CD4-positive, alpha-beta T cell (primary cell): ENCODE measurements at places on chromosomes 6 and 20.

DNA sequence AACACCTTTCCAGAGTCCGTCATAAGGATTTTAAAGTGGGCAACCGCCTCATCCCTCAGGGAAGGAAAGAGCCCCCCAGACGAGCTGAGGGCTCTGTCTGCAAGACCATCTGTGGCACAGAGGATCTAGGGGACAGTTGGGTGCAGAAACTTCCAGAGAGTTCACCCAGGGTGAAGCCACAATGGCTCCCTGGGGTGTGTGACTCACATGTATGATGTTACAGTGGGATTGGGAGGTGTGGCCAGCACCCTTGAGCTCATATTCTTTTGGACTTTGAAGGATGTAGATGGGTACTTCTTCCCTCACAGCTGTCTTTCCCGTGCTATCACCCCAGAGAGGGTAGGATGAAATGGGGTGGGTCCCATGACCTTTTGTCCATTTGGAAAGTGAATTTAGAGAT lies 95.5 kb downstream of the NCR2 start:
- no peak for DNase-seq

GRCh38 chr6:75210885-75211739 lies 5.3 kb upstream of the COL12A1 start:
- peak; percentile 36 for DNase-seq

DNA sequence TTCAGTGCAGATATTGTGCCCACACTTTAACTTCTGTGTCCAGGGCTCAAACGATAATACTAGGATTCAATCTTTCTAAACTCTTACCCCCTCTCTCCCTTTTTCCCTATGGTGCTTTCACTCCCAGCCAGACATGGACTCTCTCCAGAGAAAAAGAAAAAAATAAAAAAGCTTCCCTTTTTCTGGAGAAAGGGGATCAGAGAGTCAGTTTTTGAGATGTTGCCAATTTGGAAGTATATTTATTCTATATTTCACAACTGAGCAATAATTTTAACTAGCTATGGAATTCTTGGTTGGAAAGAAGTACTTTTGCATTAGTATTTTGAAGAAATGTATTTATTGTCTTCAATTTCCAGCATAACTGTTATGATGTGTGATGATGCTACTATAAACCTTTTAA lies 72.2 kb upstream of the ZFP64 start:
- DNase-seq = no peak

GRCh38 chr6:109793792-109794191 lies 102.7 kb downstream of the FIG4 start:
- DNase-seq = no peak

GRCh38 chr6:79586548-79586947 lies 44.6 kb upstream of the SH3BGRL2 start:
- DNase-seq = no peak

- no peak for DNase-seq
Measured at GRCh38 chr6:149393002-149393679, 6.9 kb upstream of the SUMO4 start.

GRCh38 chr20:24802286-24802820 lies 146.7 kb upstream of the CST7 start:
- no peak for DNase-seq

DNA sequence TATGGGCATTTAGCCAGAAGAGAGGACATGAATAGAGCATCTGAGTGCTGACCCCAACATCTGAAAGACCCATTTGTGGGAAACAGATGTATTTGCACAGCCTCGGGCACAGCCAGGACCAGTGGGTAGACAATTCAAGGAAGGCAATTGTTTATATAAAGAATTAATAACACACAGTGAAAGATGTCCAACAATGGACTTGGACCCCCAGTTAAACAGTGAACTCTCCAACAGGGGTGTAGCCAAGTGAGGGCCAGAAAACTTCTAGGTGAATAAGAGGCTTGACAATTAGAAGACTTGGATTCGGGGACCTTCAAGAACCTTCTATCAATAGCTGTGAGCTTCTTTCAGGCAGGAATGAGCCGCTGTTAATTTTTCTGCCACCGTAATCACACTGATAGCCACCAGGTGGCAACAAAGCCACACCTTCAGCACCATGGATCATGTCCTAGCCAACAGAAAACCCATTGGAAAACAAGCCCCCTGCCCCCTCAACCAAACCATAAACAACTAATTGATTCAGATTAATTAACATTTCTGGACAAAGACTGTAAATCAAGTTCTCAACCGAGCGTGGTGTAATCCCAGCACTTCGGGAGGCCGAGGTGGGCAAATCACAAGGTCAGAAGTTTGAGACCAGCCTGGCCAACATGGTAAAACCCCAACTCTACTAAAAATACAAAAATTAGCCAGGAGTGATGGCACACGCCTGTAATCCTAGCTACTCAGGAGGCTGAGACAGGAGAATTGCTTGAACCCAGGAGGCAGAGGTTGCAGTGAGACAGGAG lies 8.8 kb upstream of the SRSF6 start:
- DNase-seq = peak; percentile 28

- no peak for DNase-seq
Measured at GRCh38 chr20:8801686-8802085, 267.2 kb upstream of the PLCB4 start.

DNA sequence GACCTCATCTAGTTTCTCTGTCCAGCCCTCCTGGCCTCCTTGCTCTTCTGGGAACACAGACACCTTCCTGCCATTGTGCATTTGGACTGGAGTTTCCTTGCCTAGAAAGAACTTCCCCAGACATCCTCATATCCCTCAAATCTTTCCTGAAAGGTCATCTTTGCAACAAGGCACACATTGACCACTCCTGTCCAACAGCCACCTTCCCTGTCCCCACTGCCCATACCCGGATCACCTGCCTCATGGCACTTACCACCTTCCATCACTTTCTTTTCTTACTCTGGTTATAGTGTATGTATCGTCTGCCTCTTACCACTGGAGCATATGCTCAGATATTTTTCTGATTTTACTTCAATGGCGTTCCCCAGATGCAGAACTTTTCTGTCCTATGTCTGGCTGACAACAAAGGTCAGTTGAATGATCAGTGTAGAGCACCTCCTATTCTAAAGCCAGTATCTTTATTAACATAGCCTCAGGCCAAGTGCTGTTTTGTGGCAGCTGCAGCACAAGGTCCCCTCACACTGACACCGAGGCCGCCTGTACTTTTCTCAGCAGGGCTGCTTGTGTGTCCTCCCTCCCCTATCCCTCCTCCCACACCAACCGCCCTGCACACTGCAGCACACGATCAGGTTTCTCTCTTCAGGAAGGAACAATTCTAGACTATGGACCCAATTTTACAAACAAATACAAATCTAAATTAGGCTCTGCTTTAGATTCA lies 4.1 kb downstream of the HLA-C start:
- DNase-seq = peak; percentile 39

DNA sequence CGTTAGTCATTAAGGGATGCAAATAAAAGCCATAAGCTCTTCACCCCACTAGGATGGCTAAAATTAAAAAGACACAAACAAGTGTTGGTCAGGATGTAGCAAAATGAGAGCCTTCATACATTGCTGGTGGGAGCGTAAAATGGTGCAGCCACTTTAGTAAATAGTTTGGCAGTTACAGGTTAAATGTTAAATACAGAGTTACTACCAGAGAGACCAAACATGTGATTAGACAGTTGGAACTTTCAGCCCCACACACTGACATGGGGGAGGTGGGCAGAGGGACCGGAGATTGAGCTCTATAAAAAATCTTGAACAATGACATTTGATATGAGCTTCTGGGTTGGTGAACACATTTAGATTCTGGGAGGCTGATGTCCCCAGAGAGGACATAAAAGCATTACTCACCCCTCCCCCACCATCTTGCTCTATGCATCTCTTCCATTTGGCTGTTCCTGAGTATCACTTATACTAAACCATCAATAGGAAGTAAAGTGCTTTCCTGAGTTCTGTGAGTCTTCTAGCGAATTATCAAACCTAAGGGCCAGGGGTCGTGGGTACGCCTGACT lies 20.4 kb upstream of the ZNF318 start:
- no peak for DNase-seq

- no peak for DNase-seq
Measured at GRCh38 chr20:20201124-20201523, 148.8 kb downstream of the CFAP61 start.

- DNase-seq = no peak
Measured at GRCh38 chr6:5138995-5139827, 54.1 kb downstream of the PPP1R3G start.

- no peak for DNase-seq
Measured at GRCh38 chr20:15033269-15033668, 695.9 kb upstream of the FLRT3 start.

- DNase-seq = no peak
Measured at GRCh38 chr6:39330476-39330875, 8.0 kb upstream of the KCNK16 start.

- DNase-seq = no peak
Measured at GRCh38 chr20:17662333-17663039, 19.6 kb downstream of the RRBP1 start.

DNA sequence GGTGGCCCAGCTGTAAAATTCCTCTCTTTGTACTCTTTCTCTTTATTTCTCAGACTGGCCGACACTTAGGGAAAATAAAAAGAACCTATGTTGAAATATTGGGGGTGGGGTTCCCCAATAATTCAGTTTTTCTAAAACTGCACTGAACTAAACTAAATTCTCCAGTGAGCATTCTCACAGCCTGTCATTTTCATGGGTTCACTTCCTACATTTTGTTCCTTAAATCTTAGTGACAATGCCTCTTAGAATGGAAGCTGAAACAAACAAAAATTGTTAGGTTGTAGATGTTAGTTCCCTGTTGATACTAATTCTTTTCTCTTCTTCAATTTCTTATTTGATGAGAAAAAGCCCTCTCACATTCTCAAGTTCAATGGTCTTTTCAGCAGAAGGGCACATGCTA lies 35.8 kb upstream of the IFNGR1 start:
- DNase-seq = no peak

DNA sequence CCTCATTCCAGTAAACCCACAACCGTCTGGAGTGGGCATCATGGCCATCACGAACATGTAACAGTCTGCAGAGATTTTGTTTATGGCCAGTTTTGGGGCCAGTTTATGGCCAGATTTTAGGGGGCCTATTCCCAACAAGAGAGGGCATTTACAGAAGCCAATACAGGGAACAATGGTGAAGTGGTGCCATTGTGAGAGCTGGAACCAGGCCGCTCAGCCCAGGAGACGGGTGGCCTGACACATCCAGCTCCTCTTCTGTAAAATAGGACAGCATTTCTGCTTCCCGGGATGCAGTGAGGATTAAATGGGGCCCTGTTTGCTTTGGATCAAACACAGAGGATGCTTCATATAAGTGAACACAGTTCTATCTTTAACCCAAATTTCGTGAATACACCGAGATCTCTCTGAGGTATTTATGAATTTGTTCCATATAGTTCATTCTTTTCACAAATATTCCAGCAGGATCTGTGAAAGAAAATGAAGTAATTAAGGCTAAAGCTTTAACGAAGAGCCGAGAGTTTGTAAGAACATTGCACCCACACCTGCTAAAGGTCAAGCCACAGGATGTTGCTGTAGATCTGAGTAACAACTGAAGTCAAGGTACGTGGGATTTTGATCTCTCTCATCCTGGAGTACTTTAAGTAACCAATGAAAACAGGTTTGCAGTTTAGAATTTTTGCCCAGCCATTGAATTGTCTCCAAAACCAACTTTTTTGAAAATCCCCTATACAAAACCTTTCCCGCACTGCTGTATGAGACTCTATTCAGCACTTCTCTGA lies 14.5 kb upstream of the SIRPG start:
- DNase-seq = no peak

- DNase-seq = no peak
Measured at GRCh38 chr20:396619-397431, 11.3 kb upstream of the RBCK1 start.

- DNase-seq = no peak
Measured at GRCh38 chr20:38167851-38168760, 3.0 kb upstream of the TGM2 start.

- DNase-seq = no peak
Measured at GRCh38 chr6:139154881-139155547, 20.1 kb downstream of the HECA start.

GRCh38 chr6:147551976-147552375 lies 43.5 kb downstream of the SAMD5 start:
- DNase-seq = no peak

- no peak for DNase-seq
Measured at GRCh38 chr20:703426-703825, 27.8 kb upstream of the SCRT2 start.

DNA sequence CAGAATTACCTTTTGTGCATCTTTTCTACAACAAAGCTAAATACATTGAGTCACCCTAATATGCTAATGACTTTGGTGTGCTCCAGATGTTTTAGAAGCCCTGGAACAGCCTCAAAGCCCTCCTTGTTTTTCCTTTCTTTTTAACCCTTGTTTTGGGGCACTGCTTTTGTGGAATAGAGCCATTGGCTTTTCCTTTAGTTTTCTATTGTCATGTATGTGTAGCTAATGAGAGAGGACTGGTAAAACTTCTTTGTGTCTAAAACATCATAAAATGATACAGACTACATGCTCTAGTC lies 158.8 kb downstream of the JARID2 start:
- DNase-seq = no peak

GRCh38 chr20:62980380-62980960 lies 26.3 kb downstream of the BHLHE23 start:
- no peak for DNase-seq

- no peak for DNase-seq
Measured at GRCh38 chr20:50020288-50020687, 37.5 kb downstream of the SNAI1 start.

GRCh38 chr6:78523622-78524021 lies 343.7 kb upstream of the IRAK1BP1 start:
- DNase-seq = no peak

GRCh38 chr6:110340392-110340965 lies 17.7 kb downstream of the METTL24 start:
- no peak for DNase-seq

GRCh38 chr6:7004581-7005297 lies 103.0 kb upstream of the RREB1 start:
- no peak for DNase-seq

DNA sequence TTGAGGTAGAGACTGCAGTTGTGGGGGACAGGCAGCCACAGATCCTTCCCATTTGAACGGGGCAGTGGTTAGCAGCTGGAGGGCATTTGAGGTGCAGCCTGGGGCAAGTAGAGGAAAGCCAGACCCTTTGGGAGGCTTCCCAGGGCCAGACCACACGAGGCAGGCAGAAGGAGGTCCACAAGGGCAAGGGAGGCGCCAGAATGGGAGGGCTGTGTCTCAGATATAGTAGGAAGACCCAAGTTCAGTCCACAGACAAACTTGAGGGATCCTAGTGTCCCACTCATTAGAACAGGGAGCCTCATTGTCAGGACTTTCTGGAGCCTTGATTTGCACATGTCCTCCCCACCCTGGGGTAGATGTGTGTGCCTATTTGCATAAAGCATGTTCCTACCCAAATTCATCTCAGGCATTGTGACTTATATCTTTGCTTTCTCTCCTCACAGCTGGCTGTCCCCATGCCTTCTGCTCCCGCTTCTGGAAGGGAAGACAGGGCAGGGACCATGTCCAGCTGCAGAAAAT lies 166.0 kb downstream of the VEGFA start:
- no peak for DNase-seq

- no peak for DNase-seq
Measured at GRCh38 chr20:58874469-58874868, 22.0 kb downstream of the GNAS start.
